ENCODE measurements at places on chromosomes 11 and 22.

GRCh38 chr22:20228055-20228938, 39.8 kb downstream of the RTN4R start:
- no peaks in the 10 kb centered on the region for H3K27me3 ChIP-seq
- no peak overlapping the region for H3K27ac ChIP-seq
- no peaks in the 10 kb centered on the region for H3K4me1 ChIP-seq
- no peaks in the 10 kb centered on the region for H3K36me3 ChIP-seq
- H3K4me3 ChIP-seq, result no peak overlapping the region

DNA sequence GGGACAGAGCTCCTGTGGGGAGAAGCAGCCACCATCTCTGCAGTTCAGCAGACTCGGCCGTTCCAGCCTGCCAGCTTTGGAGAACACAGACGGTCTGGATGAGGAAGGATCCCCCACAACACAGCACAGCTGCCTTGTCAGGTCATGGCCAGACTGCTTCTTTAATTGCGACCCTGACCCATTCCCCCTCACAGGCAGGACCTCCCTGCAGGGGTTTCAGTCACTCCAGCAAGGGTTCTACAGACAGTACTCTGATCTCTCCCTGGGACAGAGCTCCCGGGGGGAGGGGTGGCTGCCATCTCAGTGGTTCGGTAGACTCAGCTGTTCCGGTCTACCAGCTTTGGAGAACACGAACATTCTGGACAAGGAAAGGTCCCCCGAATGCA, 173.5 kb downstream of the TTC28 start:
- H3K4me1 ChIP-seq, result no peaks in the 10 kb centered on the region
- H3K27ac ChIP-seq, result no peak overlapping the region
- H3K4me3 ChIP-seq, result no peak overlapping the region
- H3K36me3 ChIP-seq, result no peaks in the 10 kb centered on the region

DNA sequence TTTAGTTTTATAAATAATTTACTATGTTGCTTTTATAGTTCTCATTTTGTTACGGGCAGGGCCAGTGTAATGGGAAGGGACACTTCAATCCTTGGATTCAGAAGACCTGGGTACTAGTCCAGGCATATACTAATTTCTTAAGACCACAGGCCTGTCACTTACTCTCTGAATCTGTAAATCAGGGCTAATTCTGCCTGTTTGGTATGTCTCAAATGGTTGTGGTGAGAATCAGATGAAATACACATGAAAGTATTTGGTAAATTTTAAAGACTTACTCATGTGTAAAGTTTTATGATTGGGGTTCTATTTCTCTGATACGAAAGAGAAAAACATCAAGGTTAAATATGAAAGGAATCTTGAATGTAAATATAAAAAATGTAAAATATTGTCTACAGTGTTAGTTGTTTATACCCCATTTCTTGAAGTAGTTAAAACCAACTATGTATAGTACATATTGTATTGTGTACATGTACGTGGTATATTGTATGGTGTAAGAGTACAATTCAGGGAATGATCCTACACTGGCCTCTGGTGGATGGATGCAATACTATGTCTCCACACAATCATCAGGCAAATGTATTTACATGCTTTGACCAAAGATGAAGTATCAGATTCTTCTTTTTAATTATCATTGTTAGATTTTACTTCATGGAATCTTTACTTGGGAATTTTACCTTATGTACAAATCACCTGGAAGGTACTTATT, 24.5 kb upstream of the RAG2 start:
- no peaks in the 10 kb centered on the region for H3K27me3 ChIP-seq
- H3K4me3 ChIP-seq, result no peak overlapping the region
- no peak for DNase-seq
- no peak overlapping the region for H3K27ac ChIP-seq
- H3K4me1 ChIP-seq, result no peaks in the 10 kb centered on the region
- no peaks in the 10 kb centered on the region for H3K36me3 ChIP-seq

- H3K4me1 ChIP-seq, result no peaks in the 10 kb centered on the region
- H3K27me3 ChIP-seq, result no peaks in the 10 kb centered on the region
- H3K27ac ChIP-seq, result no peak overlapping the region
- no peak for DNase-seq
- no peak overlapping the region for H3K4me3 ChIP-seq
These were observed 45.6 kb upstream of the POLD3 start for GRCh38 chr11:74546752-74547151.

- H3K36me3 ChIP-seq, result peaks cover 80% of the 10 kb centered on the region
- DNase-seq, result no peak
- peaks cover 2% of the 10 kb centered on the region for H3K4me1 ChIP-seq
These were observed 36.2 kb upstream of the TTC36 start for GRCh38 chr11:118491041-118491440.

DNA sequence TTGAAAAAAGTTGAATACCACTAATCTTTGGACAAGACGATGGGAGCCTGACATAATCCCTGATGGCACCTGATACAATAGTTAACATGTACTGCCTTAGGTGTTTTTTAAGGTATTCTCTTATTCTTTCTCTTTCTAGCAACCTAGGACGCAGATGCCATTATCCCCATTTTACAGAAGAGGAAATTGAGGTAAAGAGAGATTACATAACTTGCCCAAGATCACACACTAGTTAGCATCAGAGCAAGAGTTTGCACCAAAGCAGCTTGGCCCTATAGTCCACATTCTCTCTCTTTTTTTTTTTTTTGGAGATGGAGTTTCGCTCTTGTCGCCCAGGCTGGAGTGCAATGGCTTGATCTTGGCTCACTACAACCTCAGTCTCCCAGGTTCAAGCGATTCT, 35.7 kb upstream of the RBFOX2 start:
- no peaks in the 10 kb centered on the region for H3K27me3 ChIP-seq
- no peak for DNase-seq
- no peak overlapping the region for H3K4me3 ChIP-seq
- H3K27ac ChIP-seq, result no peak overlapping the region
- H3K36me3 ChIP-seq, result no peaks in the 10 kb centered on the region

- peaks cover 31% of the 10 kb centered on the region for H3K36me3 ChIP-seq
- no peaks in the 10 kb centered on the region for H3K4me1 ChIP-seq
- no peak for DNase-seq
- H3K27ac ChIP-seq, result no peak overlapping the region
- no peaks in the 10 kb centered on the region for H3K27me3 ChIP-seq
These were observed 37.8 kb downstream of the SCN3B start for GRCh38 chr11:123616505-123617198.

- no peaks in the 10 kb centered on the region for H3K27me3 ChIP-seq
- no peak for DNase-seq
- no peak overlapping the region for H3K4me3 ChIP-seq
- no peaks in the 10 kb centered on the region for H3K4me1 ChIP-seq
- no peak overlapping the region for H3K27ac ChIP-seq
These were observed 61.7 kb downstream of the ME3 start for GRCh38 chr11:86610559-86611341.

DNA sequence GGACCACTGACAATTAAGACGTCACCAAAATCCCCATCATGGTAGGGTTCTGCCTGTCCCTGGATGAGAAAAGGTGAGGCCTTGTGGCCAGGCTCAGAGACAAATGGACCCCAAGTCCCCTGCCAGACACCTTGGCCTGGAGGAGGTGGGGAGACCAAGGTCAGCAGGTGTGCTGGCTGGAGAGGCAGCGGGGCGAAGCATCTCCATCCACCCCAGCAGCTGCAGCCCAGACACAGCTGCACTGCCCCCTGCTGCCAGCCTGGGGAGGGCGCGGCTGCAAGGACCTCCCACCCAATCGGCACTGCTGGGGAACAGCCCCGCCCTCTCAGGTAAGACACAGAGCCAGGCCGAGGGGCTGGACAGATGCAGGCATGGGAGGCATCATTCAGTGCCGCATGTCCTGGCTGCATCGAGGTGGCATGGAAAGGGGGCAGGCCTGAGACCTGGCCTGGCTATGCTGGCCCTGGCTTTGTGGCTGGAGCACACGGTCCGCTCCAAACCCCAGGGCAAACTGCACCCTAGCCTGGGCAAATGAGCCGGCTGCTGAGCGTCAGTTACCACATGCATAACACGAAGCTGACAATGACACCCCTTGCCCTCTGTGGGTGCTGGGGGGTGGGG, 12.2 kb upstream of the MFNG start:
- H3K4me1 ChIP-seq, result peaks cover 30% of the 10 kb centered on the region
- DNase-seq, result peak; percentile 82
- H3K36me3 ChIP-seq, result no peaks in the 10 kb centered on the region

DNA sequence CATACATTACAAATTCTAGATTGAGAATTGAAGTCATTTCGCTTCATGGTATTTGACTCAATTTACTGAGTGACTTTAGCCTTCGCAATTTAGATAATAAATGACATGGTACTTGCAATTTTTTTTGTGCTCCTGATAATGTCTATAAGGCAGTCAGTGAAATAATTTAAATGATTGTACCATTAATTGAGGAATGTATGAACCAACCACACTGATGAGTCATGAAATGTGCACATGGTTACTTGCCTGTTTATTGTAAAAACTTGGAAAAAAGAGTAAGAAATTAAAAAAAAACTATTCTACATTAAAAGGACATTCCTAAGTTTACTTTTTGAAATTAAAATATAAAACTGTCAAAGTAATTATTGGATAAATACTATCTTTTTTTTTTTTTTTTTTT, 43.3 kb downstream of the DNAJC24 start:
- H3K27me3 ChIP-seq, result no peaks in the 10 kb centered on the region
- no peak overlapping the region for H3K27ac ChIP-seq
- no peak overlapping the region for H3K4me3 ChIP-seq
- H3K36me3 ChIP-seq, result peaks cover 11% of the 10 kb centered on the region
- H3K4me1 ChIP-seq, result no peaks in the 10 kb centered on the region

- H3K27me3 ChIP-seq, result no peaks in the 10 kb centered on the region
- no peak overlapping the region for H3K27ac ChIP-seq
- H3K4me3 ChIP-seq, result no peak overlapping the region
- no peaks in the 10 kb centered on the region for H3K4me1 ChIP-seq
- DNase-seq, result no peak
These were observed 29.3 kb downstream of the DMC1 start for GRCh38 chr22:38540701-38541100.

DNA sequence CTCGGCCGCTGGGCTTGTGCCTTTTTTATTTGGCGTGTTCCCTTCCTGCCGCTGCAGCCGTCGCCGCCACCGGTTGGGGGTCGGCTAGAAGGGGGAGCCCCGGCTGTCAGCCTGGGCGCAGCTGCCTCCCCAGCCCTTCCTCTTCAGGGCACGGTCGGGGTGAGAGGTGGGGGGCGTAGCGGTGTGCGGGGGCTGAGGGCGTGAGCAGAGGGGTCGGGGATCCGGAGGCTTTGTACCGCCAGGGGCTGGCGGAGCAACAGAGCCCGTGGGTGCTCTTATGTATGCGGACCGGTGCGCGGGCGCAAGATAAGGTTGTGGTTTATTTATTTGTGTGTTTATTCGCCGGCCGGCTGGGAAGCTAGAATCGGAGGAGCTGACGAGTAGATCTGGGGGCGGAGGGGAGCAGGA, 477 bp downstream of the ZBTB16 start:
- H3K27me3 ChIP-seq, result peaks cover 28% of the 10 kb centered on the region
- H3K36me3 ChIP-seq, result no peaks in the 10 kb centered on the region
- no peak for DNase-seq
- H3K4me1 ChIP-seq, result peaks cover 37% of the 10 kb centered on the region

- H3K27me3 ChIP-seq, result no peaks in the 10 kb centered on the region
- no peak overlapping the region for H3K4me3 ChIP-seq
- DNase-seq, result no peak
- no peaks in the 10 kb centered on the region for H3K36me3 ChIP-seq
- H3K27ac ChIP-seq, result no peak overlapping the region
These were observed 539.2 kb downstream of the BUD13 start for GRCh38 chr11:116233561-116233960.

DNA sequence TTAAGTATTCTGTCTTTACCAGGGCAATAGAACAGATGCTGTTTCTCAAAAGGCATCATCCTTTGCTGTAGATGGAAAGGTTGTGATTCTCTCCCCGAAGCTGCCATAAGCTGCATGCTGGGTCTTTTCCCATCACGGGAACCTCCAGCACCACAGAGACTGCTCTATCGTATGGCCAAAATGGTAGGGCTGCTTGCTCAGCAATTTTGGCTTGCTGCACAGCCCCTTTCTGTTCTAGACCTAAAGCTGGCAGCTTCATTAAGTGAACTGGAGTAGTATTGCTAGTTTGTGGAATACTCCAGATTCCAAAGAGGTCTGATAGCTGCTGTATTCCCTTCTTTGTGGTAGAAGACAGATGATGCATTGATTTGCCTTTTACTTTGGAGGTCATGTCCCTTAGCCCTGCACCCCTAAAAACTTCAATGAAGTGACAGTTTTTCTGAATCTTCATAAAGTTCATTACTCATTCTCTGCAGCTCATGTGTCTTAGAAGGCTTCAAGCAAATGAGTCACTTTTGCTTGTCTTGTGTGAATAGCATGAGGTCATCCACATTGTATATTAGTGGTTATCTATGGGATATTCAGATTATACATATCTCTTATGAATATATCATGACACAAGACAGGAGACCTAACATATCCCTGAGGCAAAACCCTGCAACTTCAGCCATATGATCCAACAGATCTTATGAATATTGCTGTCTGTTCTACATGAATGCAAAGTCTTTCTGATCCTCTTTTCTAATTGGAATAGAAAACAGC, 245.3 kb downstream of the FAM76B start:
- H3K27me3 ChIP-seq, result no peaks in the 10 kb centered on the region
- H3K27ac ChIP-seq, result no peak overlapping the region
- no peak for DNase-seq

GRCh38 chr22:44648821-44649565, 53.0 kb upstream of the PRR5 start:
- H3K27me3 ChIP-seq, result no peaks in the 10 kb centered on the region
- H3K4me1 ChIP-seq, result peaks cover 4% of the 10 kb centered on the region
- H3K4me3 ChIP-seq, result no peak overlapping the region
- no peak for DNase-seq
- H3K36me3 ChIP-seq, result no peaks in the 10 kb centered on the region

DNA sequence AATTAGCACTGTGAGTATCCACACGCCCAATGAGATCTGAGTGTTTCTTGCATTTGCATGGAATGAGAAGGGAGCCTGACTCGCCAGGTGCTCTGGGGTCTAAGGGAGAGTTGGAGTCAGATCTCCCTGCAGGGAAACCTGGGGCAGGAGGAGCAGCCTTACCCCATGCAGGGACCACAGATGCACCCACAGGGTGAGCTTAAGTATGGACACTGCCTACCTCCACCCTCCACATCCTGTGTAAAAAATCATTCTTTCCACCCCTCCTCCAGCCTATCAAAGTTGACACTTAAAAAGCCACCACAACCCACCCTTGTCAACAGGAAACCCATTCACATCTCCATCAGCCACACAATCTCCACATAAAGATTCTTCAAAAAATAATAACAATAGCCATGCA, 67.0 kb upstream of the IGLL5 start:
- H3K4me1 ChIP-seq, result peaks cover 91% of the 10 kb centered on the region
- H3K27me3 ChIP-seq, result no peaks in the 10 kb centered on the region
- H3K4me3 ChIP-seq, result peak overlapping the region; percentile 54
- H3K36me3 ChIP-seq, result no peaks in the 10 kb centered on the region
- H3K27ac ChIP-seq, result peak overlapping the region; percentile 83

DNA sequence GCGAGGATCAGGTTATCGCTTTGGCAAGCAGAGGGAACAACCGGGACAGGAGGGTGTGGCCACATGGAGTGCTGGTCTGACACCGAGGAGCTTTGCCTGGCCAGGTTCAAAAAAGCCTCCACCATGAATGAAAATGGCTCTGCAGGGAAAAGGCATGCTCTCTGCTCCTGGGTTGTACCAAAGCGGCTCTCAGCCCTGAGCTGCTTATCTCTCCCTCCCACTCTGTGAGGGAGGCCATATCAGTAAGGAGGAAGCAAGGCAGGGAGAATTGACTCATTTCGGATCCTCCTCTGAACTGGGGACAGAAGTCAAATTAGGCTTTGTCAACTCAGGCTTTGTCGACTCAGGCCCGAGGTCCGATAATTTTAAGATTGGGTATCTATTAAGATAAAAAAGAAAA, 82.9 kb upstream of the CRTAM start:
- H3K4me1 ChIP-seq, result peaks cover 34% of the 10 kb centered on the region
- no peaks in the 10 kb centered on the region for H3K27me3 ChIP-seq
- no peaks in the 10 kb centered on the region for H3K36me3 ChIP-seq
- DNase-seq, result no peak

Measured in CD4-positive, alpha-beta T cell (primary cell).